ENCODE measurements at places on chromosomes 3 and 15.
A peak's percentile ranks its signal among the peaks of the same experiment; 100 is the strongest.

- DNase-seq: no peak
These were observed 70.9 kb upstream of the TMEM115 start for GRCh38 chr3:50430191-50430590.

DNA sequence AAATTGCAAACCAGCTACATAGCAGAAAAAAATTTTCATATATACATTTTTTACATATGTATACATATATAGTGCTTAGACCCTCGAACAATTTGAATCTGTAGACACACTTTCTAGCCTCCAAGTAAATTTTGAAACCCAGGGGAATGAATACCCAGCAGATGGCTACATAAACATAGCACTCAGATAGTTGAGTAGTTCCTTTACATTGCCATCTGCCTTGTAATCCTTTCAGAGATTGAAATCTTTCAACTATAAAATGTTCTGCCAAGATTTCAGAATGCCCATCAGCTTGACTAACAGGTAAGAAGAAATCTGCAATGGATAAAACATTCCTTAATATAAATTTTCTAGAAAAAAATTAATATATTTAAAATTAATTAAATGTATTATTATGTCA is 1333.5 kb upstream of the CADM2 start:
- peak; percentile 54 for DNase-seq

GRCh38 chr3:78988324-78988723 is 779.5 kb downstream of the ROBO1 start:
- DNase-seq: peak; percentile 15

- peak; percentile 35 for DNase-seq
These were observed 2.0 kb upstream of the TRAT1 start for GRCh38 chr3:108820586-108820985.

DNA sequence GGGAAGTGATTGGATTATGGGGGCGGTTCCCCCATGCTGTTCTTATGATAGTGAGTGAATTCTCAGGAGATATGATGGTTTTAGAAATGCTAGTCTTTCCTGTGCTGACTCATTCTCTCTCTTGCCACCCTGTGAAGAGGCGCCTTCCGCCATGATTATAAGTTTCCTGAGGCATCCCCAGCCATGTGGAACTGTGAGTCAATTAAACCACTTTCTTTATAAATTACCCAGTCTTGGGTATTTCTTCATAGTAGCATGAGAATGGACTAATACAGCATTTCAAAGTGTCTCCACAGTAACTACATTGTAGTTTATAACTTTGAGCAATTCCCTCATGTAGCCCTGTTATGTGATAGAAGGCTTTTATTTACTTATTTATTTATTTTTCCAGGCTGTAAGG is 128.8 kb upstream of the CHRNA7 start:
- DNase-seq: no peak

DNA sequence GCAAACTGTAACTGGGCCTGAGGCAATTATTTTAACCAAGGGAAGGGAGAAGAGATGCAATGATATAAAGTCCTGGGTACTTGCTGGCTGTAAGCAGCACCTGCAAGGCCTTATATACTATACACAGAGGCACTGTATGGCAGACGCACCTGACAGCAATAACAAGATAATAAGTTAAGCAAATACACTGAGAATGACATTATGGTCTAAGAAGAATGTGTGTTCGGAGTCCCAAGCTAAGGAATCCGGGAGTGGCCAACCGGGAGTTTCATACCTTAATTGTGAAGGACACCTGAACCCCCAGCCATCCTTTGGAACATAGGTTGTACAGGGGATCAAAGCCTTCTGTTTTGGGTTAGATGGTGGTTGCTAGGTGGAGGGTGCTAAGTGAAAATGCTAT is 13.7 kb downstream of the FAM240A start:
- DNase-seq: no peak

DNA sequence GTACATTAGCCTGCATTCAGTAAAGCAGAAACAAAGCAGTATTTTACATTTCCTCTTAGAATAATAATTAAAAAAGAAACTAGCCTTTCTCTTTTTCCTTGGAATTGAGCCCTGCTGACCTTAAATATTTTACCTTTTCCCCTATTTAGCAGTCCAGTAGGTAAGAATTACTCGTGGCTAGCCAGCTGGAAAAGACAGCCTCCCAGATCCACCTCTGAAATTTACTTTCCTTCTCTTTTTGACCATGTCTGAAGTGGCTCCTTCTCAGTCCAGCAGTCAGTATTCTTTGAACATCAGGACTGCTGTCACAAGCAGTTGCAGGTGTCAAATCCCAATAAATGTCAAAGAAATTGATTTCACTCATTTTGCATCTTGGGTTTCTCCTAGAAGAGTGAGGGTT is 311.5 kb upstream of the DCBLD2 start:
- no peak for DNase-seq

DNA sequence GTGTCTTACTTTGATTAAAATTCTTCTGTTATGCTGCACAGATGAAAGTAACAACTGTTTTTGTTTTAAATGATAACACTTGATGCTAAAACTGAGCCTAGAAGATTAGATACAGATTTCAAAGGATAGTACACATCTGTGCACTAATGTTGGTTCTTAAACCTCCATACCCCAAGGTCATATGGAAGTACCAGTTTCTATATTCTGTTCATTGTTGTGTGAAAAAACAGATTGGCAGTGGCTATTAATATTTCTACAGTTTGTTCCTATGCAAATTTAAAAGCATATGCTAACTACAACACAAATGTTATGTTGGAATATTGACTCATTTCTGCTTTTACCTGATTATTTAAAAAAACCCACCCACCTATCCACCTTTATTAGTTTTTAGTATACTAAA is 32.0 kb upstream of the GBE1 start:
- DNase-seq: no peak

GRCh38 chr3:192929146-192929545 is 11.5 kb upstream of the MB21D2 start:
- DNase-seq: no peak

- DNase-seq: no peak
These were observed 18.8 kb downstream of the PLXNB1 start for GRCh38 chr3:48411041-48411588.

DNA sequence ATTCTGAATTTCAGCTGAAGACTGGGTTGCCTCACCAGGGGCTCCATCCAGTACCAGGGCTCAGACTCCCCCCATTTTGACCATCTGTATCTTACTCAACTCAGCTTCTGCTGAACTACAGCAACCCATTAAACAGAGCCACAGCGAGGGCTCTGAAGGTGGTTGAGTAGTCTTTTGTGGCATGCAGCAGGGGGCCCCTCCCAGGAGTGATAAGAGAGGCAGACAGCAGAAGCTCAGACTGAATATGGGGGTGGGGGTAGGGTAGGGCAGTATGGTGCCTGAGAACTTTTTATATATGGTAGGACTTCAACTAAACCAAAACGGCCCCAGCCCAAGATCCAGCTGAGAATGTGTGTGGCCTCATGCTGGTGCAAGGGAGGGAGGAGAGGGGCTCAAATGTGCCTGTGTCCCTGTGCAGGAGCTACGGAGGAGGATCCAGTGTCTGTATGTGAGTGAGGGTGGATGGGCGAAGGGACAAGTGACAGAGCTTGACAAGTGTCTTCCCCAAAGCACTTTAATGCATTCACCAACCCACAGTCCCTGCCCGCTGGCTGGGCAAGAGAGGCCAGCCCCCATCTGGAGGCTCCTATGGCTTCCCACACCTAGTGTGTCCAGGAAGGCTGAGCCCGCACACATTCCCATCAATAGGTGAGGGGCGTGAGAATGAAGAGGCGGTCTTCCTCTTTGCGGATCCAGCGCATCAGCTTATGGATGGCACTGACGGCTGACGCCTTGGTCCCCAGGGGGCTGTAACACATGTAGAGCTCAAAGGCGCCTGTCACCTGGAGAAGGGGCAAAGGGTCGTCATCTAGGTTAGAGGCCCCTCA is 4.9 kb upstream of the MST1R start:
- DNase-seq: no peak

GRCh38 chr3:170352936-170353335 is 4.6 kb upstream of the SKIL start:
- DNase-seq: no peak

DNA sequence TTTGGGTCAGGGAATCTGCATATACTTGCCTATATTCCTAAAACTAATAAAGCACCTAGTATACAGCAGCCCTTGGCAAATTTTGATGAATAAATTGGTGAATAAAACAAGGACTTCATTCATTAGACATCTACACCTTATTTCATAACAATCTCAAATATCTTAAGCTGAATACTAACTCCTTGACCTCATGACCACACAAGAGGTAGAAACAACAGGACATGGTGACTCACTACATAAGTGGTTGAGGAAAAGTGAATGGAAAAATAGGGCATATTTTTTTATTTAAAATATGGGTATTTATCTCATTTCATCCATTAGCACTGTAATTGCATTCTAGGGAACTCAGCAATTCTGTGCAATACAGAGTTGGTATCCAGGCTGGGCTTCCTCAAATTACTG is 7.8 kb upstream of the STAC start:
- DNase-seq: no peak

DNA sequence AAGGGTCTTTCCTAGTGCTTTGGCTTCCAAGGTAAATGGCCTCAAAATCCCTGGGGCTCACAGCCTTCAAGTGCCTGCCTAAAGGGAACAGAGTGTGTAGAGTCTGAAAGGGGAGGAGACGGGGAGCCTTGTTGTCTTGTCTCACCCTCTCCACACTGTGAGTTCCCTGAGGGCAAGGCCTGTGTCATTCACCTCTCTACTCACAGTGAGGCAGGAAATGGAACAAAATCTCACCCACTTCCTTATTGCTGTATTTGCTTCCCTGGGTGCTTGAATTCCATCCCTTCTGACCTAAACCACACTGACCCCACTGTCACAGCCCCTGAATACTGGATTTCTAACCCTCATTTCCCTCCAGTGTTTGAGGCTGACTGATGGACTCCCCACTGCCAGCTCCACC is 197.5 kb downstream of the EPHB1 start:
- DNase-seq: no peak

DNA sequence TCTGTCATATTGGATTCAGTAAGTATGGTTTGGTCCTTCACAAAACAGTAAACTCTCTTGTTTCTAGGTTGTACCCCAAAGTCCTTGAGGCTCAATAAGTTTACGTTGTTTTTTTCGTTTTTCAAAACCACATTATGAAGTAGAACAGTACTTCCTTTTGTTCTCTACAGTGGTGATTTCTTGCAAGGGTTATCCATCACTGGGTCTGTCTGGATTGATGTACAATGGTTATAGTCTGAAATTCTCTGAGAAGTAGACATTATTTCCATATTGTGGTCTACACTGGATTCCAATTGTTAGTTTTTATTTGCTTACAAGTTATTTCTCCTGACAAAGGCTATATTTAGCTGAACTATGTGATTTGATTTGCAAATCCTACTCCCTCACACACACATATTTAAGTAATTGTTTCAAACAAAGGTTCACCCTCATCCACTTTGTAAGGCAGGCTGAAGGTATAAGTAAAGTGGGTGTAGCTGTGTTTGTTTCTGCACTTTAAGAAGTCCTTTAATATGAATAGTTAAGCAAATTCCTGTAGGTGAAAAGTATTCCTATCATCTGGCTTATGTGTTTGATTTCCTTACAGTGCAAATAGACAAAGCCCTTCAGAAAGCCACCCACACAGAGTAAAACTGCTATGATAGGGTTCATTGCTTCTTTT is 64.2 kb upstream of the MME start:
- DNase-seq: no peak

DNA sequence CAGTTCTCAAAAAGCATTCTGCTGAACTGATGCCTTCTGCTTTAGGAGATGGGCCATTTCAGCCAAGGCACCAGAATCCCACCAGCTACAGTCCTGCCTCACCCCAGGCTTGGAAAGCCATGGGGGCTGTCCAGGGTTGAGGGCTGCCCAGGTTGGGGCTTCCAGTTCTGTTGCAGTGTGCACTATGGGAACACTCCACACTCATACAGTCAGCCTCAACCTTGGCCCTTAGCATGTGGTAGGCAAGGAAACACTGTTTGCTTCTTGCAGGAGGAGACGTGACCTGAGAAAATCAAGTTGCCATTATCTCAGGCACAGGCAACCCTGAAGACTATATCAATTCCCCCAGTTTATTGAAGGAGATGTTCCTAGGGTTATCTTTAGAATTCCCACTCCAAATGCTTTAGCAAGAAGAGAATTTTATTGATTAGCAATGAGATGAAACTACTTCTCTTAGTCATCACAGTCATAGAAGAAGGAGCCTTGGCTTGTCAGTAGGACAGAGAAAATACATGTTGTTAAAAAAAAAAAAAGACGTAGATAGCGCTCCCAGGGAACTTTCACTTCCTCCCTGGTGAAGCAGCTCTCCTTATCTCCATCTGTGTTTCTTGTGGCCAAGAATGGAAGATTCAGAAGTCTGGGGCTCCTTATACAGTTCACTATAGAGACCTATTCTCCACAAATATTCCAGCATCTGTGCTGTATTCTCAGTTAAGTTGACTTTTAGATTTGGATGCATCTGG is 38.3 kb upstream of the IL12A start:
- no peak for DNase-seq

- no peak for DNase-seq
These were observed 4.6 kb upstream of the PLA2G4B start for GRCh38 chr15:41834096-41834495.

DNA sequence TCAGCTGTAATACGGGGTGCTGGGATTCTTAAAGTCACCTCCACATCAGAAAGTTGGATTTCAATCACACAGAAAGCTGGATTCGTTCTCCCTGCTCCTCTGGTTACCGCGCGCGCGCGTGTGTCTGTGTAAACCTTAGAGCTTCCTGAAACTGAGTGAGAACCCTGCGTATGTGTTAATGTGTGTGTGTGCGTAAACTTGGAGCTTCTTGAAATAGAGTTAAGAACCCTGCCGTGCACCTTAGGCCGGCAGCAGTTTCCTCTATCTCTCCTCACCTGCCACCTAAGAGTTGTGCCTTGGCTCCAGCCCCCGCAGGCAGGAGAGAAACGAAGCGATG is 531 bp downstream of the LZTFL1 start:
- DNase-seq: no peak

- DNase-seq: no peak
These were observed 296.7 kb downstream of the PLCL2 start for GRCh38 chr3:17181413-17181907.

GRCh38 chr3:116186049-116186448 is 259.2 kb downstream of the LSAMP start:
- no peak for DNase-seq

GRCh38 chr15:39502082-39502447 is 78.8 kb upstream of the THBS1 start:
- no peak for DNase-seq

GRCh38 chr15:92438471-92438870 is 44.8 kb downstream of the ST8SIA2 start:
- no peak for DNase-seq

DNA sequence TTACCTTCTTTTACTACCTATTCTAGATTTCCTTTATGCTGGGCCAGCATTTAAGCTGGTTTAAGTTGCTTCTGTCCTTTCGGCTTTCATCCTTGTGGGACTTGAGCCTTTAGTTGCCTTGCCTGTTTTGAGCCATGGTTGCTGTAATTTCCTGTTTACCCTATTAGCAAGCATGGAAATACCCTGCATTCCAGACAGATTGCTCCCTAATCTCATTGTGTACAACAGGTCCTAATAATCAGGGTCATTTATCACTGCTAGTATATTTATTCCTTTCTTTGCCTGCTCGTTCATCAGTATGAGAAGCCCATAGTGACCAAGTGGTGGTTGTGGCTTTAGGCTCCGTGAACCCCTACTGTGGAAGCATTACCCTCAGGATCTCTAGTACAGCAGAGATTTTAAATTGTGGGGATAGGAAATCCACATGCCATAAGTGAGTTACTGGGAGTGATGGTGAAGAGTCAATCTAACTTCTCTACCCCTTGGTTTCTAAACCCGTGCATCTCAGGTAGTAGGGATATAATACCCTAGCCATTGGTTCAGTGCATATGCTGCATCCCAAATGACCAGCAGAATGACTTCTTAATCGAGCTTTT is 31.9 kb downstream of the NCK1 start:
- DNase-seq: no peak

All from NCI-H510A treated with DMSO at 0.1 percent for 48 hours (cell line).